ENCODE measurements at places on chromosomes 16 and 17.
A peak's percentile ranks its signal among the peaks of the same experiment; 100 is the strongest.

GRCh38 chr17:19652595-19652994 is 4.0 kb downstream of the ALDH3A2 start:
- no peak for DNase-seq

GRCh38 chr17:60145006-60145935 is 4.5 kb upstream of the CA4 start:
- no peak for DNase-seq

DNA sequence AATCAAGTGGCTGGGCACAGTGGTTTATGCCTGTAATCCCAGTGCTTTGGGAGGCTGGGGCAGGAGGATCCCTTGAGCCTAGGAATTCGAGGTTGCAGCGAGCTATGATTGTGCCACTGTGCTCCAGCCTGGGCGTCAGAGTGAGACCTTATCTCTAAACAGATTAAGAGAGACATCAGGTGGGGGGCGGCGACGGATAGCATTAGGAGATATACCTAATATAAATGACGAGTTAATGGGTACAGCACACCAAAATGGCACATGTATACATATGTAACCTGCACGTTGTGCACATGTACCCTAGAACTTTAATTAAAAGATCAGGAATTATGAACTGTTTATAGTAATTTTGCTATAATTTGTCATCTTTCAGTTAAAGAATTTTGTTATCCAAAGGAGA is 10.3 kb downstream of the RAD51C start:
- DNase-seq: no peak

GRCh38 chr16:2145843-2146242 is 2.6 kb upstream of the RAB26 start:
- no peak for DNase-seq

GRCh38 chr16:57865746-57866528 is 63.6 kb upstream of the KIFC3 start:
- DNase-seq: no peak

DNA sequence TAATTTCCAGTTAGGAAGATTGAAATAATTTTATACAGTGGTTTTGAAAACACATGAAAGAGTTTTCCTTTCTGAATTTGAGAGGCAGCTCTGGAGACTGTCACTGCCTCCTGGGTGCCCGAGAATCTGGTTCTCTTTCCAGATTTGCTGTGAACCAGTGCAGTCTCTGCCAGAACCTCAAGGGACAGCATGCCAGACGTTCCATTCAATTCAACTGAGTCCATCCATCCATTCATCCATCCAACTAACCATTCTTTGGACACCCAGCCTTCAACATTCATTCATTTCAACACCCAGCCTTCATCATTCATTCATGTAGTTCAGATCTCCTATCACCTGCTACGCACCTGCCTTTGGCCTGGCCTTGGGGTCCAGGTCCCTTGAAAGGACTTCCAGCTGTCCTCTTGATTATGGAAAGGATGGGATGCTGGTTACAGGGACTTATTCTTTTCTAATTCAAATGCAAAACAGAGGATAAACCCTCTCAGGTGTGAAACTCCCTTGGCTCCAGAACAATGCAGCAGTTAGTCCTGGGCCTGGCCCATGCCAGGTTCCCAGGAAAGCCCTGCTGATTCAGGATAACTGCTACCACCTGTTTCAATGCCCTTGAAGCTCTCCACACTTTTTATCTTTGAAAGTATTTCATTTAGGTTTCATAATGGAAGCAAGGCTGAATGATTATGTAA is 68.7 kb downstream of the WSCD1 start:
- no peak for DNase-seq

DNA sequence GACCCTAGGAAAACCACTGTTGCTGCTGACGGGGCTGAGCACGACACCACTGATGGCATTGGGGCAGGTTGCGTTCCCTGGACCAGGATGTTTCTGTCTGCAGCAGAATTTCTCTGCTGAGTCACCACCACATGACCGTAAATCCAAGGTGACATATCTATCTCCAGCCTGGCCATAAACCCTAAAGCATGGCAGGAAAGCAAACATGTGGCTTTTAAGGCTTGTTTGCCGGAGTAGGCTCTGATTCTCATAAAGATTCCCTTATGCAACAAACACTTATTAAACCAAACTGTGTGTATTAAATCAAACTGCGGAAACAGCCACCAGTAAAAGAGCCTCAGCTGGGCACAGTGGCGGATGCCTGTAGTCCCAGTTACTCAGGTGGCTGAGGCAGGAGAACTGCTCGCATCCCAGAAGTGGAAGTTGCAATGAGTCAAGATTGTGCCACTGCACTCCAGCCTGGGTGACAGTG is 17.3 kb downstream of the MPHOSPH6 start:
- DNase-seq: no peak

DNA sequence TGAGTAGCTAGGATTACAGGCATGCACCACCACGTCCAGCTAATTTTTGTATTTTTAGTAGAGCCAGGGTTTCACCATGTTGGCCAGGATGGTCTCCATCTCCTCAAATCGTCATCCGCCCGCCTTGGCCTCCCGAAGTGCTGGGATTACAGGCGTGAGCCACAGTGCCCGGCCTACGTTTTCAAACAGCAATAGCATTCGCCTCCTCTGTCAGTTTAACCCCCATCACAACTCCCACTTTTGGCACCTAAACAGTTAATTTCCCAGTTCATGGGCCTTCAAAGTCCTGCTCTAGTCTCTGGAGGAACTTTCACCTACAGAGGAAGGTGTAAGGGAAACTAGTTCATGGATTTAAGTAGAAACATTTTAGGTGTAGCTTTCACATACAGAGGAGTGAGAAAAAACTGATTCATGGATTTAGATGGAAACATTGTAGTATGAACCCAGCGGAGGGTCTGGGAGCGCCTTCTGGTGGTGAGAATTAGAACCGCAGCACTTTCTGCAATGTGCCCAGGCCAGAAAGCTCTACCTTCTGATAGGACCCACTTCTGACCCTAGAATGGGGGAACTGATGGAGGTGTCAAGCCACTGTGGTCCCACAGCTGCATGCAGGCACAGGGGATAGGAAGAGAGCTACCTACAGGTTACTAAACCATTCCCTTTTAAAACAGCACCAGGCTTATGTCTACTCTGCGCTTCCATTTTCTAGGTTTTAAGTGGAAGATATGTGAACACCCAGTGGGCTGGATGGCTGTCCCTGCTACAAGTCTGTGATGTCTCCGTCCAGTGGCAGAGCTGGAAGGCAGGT is 12.0 kb upstream of the MEOX1 start:
- DNase-seq: peak; percentile 82

DNA sequence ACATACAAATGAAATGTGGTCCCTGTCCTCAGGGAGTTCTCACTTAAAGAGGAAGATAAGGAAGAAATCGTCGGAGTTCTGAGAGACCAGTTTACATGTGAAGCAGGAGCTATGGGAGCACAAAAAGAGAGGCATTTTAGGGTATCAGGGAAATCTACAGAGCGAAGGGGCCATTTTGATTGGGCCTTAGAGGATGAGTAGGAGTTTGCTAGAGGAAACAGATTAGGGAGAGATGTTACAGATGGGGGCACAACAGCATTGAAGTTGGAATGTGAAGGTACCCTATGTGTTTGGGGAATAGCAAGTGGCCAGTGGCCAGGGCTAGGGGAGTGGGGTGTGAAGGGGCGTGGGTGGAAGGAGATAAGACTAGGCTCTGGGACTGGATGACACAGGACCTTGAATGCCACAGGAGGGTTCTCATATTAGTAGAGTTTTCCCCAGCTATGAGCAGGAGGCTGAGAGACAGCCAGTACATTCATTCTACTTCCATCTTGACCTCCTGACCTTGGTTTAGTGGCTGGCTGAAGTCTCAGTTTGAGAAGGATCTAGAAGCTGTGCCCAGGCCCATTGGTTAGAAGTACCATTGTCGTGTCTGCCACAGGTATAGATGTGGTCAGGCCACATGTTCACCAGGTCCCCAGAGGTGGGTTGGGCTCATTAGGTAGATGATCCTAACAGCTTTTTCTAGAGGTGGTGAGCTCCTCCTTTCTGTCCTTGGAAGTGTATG is 34.8 kb downstream of the CPNE2 start:
- no peak for DNase-seq

DNA sequence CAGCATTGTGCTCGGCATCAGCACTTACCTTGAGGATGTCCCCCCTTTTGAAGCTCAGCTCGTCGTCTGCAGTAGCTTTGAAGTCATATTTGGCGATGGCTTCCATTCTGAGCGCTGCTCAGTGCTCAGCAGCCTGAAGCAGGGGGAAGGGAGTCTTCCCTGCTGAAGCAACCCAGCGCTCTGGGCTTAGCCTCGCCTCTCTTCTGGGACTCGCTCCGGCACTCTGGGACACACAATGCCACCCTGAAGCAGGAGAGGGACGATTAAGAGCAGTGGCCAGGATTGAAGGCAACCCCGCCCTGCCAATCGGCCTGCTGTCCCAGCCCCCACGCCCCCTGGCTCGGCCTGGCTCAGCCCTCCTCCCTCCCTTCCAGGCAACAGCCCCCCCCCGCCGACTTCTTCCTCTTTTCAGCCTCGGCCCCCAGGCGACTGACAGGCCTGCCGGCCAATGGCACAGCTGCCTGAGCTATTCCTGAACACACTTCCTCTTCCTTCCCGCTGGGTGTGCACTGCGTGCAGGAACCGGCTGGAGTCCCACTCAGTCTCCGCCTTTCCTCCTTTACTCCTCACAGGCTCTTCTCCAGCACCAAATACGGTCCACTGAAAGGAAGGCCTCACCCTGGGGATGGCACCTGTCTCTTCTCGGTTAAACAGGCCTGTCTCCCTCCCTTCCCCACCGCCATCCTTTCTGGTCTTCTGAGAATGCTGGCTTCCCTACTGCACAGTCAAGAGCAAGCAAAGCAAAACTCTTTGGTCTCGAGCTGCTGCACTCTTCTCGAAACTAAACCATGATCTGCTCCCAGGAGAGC is 11.8 kb downstream of the GRB2 start:
- peak; percentile 100 for DNase-seq

- DNase-seq: no peak
Observed at GRCh38 chr17:68792042-68792685, 163.0 kb downstream of the ABCA8 start.

DNA sequence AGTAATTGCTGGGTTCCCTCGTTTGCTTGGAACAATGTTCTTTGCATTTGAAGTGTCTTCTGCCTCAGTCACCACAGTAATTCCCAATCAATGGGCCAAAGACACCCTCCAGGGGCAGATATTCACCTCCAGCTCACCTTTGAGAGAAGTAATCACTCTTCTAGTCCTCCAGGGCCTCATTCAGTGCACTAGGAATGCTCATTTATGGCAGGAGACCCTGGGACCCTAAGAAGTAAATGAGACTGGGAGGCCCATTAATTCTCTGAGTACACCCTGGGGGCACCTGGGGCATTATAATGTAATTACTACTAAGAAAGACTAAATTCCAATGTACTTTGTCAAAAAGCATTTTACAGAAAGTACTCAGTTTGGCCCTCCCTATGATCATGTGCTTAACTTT is 158.2 kb upstream of the XYLT1 start:
- no peak for DNase-seq

- DNase-seq: no peak
Observed at GRCh38 chr16:86737083-86737482, 158.7 kb downstream of the FOXL1 start.

DNA sequence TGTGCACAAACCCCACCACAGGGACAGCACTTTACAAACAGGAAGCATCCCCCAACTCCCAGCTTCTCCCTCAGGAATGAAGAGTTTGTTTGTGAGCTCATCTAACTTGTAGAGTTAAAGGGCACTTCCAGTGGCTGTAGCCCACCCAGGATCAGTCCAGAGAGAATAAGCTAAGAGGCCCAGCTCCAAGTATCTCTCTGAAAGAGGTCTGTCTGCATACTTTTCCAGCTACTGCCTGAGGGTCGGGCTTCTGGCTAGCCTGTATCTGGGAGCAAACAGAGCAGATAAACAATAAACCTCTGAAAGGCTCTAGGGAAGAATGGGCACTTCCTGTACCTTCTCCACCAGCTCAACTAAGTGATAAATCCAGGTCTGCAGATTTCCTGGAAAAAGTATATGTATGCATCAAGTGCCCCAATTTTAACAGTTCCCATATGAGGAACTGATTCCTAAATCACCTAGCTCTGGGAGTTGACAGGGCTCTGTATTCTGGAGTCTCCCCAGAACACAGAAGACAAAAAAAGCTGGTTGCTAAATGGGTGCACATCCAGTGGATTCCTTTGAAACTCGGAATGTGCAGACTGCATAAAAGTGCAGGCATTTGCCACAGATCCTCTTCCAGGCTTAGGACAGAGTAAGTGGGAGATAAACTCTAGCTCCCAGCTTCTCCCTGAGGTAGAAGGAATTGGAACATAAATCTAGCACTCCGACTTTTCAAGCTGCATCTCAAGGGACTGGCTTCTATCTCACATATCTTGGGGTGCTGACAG is 37.1 kb upstream of the MYLK3 start:
- DNase-seq: no peak

DNA sequence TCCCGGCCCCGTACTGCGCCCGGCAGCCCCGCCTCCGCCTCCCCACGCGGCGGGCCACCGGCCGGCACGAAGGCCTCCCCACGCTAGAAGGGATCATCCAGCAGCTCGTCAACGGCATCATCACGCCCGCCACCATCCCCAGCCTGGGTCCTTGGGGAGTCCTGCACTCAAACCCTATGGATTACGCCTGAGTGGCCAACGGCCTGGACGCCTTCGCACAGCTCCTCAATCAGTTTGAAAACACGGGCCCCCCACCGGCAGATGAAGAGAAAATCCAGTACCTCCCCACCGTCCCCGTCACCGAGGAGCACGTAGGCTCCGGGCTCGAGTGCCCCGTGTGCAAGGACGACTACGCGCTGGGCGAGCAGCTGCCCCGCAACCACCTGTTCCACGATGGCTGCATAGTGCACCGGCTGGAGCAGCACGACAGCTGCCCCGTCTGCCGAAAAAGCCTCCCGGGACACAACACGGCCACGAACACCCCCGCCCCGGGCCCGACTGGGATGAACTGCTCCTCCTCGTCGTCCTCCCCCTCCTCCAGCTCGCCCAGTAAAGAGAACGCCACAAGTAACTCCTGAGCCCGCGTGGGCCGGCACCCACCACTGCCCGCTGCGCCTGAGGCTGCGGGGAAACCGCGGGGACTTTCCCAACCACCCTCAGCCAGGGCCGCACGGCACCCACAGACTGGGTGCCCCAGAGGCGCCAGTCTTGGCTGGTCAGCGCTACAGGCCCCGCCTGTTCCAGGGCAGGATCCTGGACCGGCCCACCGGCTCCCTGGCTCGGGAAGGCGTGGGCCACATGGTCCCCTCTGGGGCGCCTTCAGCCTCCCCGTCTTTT is 39.0 kb upstream of the AKAP1 start:
- DNase-seq: peak; percentile 73

- DNase-seq: no peak
Observed at GRCh38 chr17:725746-726145, 6.7 kb upstream of the TLCD3A start.

DNA sequence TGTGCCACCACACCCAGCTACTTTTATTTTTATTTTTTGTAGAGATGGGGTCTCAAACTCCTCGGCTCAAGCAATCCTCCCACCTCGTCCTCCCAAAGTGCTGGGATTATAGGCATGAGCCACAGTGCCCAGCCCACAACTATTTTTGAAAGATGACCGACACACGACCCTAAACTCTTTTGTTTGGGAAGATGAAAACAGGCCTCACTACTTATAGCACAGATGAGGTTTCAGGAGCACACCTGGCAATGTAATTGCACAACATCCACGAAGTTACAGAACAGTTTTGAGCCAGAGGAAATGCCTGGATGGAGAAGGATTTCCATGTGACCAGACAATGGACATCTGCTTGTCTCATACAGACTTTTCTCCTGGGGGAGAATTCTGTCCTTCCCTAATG is 43.4 kb upstream of the PRSS54 start:
- DNase-seq: no peak

- DNase-seq: no peak
Observed at GRCh38 chr17:78893684-78894083, 9.3 kb downstream of the CEP295NL start.

Data from right hindlimb (tissue), 1 donor.